Fibroblast of skin of right biceps (primary cell): ENCODE measurements at places on chromosomes 3 and 15.
A peak's percentile ranks its signal among the peaks of the same experiment; 100 is the strongest.

GRCh38 chr3:56491566-56491965, 23.3 kb upstream of the ERC2 start:
- DNase-seq: no peak

- DNase-seq: no peak
These were observed 241.7 kb upstream of the GBE1 start for GRCh38 chr3:82002986-82003642.

GRCh38 chr3:32026593-32026992, 45.0 kb downstream of the ZNF860 start:
- no peak for DNase-seq

DNA sequence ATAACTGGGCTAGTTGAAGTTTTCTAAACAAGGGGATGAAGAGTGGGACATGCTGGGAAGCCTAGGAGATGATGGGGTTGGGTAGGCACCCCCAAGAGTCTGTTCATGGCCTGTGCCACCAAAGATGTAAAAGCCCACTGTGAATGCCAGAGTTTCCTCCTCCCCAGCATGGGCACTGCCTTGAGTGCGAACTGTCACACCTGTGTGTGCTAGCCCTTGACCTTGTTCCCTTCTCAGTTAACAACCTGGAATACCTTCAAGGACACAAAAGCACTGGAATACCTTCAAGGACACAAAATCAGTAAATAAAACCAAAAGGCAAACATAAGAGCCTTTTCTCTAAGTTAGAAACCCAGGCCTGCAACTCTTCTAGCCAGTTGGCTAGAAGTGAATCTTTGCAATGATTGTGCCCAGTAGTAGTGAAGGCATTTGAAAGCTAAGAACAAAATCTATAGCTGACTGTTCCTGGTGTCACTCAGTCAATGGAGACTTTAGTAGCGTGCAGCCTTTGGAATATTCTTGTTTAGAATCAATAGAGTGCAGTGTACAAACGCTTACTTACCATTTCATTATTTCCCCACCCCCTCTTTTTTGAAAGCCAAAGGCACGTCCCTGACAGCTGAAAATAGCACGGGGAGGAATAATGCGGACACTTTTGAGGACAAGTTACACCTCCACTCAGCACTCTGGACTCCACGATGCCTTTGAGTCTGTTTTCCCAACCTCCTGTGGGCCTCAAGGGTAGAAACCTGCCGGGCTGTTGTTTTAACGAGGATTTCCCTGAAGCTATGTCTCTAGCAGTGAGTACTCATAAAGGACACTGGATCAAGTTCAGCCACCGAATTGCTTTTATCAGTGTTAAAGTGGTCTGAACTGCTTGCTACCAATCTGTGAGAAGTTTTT, 24.2 kb downstream of the PSMD6 start:
- no peak for DNase-seq

DNA sequence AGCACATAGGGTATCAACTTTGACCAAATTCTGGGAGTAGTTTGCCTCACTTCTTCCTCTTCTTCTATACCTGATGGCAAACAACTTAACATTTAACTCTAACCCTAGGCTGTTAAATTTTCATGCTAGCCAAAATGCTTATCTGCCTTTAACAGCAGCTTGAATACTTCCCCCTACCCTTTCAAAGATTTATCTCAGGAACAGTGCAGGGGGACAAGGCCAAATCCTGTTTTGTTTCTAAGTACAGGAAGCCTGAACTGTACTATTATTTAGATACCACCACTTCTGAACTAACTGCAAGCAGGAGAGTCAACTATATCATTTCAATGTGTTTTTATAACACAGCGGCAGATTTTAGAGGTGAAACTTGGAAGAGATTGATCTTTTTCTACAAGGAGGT, 104.0 kb upstream of the CNTN6 start:
- DNase-seq: no peak

GRCh38 chr15:56654624-56655023, 78.7 kb downstream of the ZNF280D start:
- DNase-seq: no peak

DNA sequence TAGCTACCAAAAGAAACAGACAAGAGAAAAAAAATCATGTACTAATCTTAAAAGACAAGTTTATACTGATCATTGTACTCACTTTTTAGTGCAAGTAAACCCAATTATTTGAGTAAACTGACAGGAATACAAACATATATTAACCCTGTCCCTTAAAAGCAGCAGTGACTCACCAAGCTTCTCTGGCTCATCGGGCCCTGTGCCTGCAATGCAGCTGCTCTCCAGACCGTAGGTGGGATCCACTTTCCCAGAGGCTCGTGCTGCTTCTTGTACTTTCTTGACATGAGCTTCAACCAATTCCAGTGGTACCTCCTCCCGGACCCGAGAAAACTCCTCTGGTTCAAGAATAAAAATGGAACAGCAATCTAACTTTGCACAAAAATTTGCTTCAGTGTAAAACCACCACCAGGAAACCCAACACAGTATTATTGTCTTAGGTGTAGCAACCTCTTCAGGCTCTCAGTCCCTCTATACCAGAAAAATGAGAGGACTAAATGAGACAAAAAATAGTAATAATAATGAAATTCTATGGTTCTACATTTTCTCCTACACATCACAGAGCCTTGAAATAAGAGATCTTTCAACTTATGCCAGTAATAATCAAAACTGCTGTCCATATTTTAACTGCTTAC, 82.6 kb upstream of the CSPG5 start:
- peak; percentile 49 for DNase-seq

GRCh38 chr15:68208636-68209240, 3.6 kb upstream of the CALML4 start:
- DNase-seq: no peak

GRCh38 chr15:33032053-33032452, 162.5 kb downstream of the FMN1 start:
- peak; percentile 32 for DNase-seq

DNA sequence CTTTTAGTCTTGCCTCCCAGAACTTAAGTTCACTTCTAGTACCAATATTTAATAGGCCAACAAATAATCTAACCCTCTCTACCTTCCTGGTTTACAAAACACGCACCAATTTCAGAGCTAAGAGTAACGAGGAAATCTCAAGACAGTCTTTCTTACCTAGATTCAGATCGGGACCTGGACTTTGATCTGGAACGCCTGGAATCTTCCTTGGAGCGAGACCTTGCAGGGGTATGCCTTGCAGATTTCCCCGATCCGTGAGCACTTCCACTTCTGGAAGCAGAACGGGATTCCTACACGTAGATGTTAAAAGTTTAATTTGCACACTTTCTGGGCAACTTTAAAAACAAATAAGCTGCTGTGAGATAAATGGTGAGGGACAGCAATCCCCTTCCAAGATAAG, 11.4 kb downstream of the TRA2B start:
- no peak for DNase-seq

- DNase-seq: peak; percentile 99
These were observed 66.1 kb upstream of the MEX3B start for GRCh38 chr15:82111918-82112317.

DNA sequence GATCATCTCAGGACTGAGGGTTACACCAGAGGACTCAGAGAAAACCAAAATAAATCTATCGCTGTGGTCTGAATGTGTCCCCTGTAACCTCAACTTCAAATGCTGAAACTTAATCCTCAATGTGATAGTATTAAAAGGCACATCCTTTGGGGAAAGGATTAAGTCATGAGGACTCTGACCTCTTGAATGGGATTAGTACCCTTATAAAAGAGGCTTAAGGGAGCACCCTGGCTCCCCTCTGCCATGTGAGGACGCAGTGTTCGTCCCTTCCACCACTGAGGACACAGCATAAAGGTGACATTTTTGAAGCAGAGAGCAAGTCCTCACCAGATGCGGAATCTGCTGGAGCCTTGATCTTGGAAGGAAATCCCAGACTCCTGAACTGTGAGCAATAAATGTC, 39.5 kb downstream of the SRPRB start:
- no peak for DNase-seq

DNA sequence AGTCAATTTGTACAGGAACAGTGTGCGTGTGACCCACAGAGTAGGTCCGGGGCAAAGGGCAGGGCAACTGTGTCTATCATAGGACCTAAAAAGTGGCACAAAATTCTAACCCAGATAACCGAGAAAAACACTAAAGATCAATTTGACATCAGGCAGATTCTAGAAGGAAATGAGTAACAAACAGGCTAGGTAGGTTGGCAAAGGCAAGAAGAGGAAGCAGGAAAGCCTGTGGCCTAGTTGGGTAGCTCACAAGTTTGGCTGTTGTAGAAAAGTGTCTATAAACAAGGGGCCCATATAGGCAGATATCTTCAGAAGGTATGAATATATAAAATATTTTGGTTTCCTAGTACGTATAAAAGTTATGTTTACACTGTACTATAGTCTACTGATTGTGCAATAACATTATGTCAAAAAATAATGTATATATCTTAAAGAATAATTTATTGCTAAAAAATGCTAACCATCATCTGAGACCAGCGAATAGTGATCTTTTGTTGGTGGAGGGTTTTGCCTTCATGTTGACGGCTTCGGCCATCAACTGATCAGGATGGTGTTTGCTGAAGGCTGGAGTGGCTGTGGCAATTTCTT, 13.3 kb upstream of the OR5K1 start:
- no peak for DNase-seq

DNA sequence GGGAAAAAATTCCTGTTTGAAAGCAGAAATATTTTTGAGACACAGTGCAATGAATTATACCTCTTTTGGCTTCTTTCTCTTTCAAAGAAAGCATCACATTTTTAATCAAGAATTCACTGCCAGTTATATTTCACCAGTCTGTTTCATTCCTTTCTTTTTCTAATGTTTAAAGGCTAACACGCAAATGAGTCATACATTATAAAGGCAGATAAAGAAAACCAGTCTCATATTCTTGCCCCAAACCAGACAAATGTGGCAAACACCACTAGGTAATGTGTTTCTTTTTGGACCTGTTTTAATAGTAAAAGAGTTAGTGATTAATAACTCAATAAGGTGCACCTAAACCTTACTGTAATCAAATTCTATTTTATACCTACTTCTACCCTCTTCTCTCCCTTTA, 83.8 kb downstream of the PLOD2 start:
- DNase-seq: peak; percentile 13

GRCh38 chr15:80614711-80615360, 80.3 kb upstream of the ABHD17C start:
- DNase-seq: no peak
